Activated CD4-positive, alpha-beta memory T cell treated with anti-CD3 and anti-CD28 coated beads for 36 hours (primary cell): ENCODE measurements at places on chromosomes 12 and 14.

DNA sequence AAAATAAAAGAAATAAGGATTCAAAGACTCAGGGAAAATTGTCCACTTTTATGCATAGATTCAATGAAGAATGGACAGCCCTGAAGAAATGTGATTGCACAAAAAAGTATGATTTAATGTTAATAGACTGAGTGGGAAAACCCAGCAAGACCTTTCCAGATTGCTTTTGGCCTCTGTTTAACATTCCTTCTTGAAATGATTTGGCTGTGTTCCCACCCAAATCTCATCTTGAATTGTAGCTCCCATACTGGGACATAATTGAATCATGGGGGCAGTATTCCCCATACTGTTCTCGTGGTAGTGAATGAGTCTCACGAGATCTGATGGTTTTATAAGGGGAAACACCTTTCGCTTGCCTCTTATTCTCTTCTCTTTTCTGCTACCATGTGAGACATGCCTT lies 1316.9 kb upstream of the SEL1L start:
- no peak for DNase-seq

GRCh38 chr12:133165776-133166175 lies 15.5 kb upstream of the ZNF268 start:
- DNase-seq = no peak

DNA sequence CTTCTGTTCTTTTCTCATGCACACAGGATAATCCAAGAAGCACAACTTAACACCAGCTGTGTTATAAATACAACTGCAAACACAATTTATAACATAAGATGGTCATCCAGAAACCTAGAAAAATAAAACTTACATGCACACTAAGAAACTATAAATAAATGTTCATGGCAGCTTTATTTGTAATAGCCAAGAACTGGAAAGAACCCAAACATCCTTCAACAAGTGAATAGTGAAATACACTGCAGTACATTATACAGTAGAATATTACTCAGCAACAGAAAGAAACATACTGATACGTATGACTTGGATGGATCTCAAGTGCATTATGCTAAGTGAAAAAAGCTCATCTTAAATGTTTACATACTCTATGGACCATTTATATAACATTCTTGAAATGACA lies 132.7 kb downstream of the SPTSSA start:
- no peak for DNase-seq

GRCh38 chr14:25086821-25087396 lies 37.0 kb upstream of the STXBP6 start:
- DNase-seq = no peak

DNA sequence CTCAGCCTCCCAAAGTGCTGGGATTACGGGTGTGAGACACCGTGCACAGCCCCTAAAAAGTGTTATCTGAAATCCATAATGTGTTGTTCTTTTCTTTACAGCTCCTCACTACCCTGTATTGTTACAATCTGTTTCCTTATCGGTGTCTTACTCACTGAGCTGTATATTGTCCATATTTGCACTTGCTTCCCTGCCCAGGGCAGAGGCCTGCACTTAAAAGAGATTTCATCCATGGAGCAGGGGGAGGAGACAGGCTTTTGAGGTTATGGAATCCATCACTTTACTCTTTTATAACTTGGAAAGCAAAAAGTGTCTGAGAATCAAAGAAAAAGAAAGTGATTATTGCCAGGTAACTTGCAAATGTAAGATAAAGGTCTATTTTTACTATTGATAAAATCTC lies 251.0 kb downstream of the DIO2 start:
- no peak for DNase-seq

DNA sequence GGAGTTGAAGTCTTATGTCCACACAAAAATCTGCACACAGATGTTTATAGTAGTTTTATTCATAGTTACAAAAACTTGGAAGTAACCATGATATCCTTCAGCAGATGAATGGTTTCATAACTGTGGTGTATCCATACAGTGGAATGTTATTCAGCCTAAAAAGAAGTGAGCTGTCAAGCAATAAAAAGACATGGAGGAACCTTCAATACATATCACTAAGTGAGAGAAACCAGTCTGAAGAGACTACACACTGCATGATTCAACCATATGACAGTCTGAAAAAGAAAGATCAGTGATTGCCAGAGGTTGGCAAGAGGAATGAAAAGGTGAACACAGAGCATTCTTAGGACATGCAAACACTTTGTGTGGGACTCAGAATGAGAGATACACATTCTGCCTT lies 18.6 kb upstream of the IFNG start:
- no peak for DNase-seq

DNA sequence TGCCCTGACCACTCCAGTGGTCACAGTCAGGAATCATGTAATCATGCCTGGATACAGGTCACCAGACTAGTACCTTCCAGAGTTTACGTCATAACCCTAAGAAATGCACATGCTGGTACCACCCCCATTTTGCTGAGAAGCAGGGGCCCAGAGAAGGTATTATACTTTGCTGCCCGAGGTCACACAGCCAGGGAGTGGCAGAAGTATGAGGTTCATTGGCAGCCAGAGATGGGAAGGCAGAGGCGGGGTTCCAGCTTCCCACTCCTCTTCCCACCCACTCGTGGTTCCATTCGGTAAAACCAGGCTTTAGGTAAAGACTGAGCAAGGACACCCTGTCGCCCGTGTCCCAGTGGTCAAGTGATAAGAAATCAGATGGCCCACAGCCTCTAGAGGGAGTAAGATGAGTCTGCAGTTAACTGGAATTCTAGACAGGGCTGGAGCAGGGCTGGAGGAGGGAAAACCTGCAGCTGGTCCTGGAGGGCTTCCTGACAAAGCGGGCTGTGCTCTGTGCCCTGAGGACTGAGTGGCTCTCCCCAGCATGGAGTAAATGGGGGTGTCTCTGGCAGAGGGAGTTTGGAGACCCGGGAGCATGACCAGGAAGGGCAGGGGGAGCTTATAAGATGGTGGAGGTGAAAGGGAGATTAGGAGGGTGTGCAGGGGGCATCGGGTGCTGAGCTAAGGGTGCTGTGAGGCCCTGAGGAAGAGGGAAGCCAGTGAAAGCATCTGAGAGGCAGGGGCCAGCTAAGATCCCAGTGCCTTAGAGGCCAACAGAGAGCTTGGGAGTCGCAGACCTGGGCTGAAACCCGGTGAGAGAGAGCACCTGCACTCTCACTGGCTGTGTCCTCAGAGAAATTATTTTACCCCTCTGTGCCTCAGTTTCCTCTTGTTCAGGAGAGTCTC lies 5.7 kb downstream of the FAM222A start:
- DNase-seq = no peak

DNA sequence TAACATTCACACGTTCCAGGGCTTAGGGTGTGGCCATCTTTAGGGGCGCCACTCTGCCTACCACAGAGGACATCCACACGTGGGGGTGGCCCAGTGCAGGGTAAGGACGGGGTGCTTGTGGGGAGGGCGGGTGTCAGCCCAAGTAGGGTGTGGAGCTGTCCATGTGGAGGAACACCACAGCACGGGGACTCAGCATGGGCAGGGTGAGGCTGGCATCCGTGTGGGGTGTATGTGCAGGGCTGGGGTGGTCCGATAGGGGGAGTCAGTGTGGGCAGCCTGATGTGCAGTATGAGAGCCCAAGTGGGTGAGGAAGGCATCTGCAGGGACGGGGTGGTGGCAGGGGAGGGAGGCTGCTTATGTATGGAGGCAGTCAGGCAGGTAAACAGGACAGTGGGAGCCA lies 17.7 kb downstream of the PSMC1 start:
- no peak for DNase-seq

- no peak for DNase-seq
Measured at GRCh38 chr14:52244997-52245396, 22.5 kb upstream of the PTGDR start.

- DNase-seq = no peak
Measured at GRCh38 chr12:3336606-3337311, 154.2 kb upstream of the PRMT8 start.

- no peak for DNase-seq
Measured at GRCh38 chr12:14113031-14113430, 131.6 kb upstream of the GRIN2B start.

DNA sequence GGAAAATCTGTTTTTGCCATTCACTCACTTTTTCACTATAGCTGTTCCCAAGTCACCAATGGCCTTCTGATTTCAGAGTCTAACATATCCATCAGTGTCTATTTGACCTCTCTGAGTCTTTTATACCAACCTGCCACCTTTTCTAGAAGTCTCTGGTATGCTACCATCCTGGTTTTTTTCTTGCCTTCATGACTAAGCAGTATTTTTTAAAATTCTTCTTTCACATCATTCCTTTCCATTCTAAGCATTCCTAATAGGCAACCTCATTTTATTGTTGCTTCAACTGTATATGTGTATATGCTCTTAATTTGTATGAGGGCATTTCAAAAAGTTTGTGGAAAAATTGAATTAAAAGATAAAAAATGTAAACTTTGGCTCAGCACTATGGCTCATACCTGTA lies 5.0 kb downstream of the IRAK4 start:
- DNase-seq = no peak

GRCh38 chr12:85461127-85461526 lies 181.1 kb downstream of the ALX1 start:
- no peak for DNase-seq

DNA sequence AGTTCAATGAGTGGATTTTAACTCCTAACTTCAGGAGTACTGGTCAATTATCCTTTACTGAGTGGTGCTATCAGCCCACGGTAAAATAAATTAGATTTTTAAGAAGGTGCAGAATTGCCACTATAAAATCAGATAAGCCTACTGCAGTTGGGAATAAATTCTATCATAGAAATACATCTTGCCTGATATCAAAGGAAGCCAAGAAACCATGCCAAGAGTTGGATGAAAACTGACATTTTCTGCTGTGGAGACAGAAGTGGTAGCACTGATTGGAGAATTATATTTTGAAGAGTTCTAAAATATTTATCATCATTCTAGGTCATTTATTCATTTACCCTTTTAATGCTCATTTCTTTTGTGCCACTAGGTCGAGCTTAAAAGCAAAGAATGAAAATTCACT lies 465.1 kb downstream of the APAF1 start:
- DNase-seq = no peak

DNA sequence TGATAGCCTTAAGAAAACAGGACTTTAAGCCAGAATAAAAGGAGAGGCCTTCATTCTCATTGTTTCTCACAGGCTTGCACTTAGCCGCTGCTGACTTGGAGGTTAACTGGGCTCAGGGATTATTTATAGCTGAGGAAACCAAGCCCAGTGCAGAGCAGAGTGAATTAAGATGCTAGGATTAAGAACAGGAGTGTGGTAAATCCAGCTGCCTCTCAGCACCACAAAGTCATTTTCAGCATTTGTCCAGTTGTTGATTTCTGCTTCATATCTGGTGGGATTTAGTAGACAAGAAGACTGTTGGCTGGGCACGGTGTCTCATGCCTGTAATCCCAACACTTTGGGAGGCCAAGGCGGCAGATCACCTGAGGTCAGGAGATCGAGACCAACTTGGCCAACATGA lies 14.3 kb upstream of the KRT73 start:
- no peak for DNase-seq

DNA sequence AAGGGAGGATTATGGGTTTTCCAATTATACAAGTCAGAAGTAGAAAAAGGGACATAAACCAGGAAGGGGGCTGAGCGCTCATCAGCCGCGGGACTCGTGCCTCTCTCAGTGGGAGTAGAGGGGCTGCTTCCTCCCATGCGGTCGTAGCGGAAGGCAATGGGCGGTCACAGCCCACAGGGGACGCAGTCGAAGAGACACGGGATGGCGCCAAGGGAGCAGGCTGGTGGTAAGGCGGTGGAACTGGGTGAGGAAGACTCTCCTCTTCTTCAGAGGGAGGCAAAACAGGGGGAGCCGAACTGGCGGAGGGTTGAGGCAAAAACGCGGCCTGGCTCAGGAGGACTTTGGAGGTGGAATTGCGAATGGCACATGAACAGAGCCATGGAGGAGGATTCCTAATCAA lies 677.7 kb downstream of the TMEM121 start:
- no peak for DNase-seq

DNA sequence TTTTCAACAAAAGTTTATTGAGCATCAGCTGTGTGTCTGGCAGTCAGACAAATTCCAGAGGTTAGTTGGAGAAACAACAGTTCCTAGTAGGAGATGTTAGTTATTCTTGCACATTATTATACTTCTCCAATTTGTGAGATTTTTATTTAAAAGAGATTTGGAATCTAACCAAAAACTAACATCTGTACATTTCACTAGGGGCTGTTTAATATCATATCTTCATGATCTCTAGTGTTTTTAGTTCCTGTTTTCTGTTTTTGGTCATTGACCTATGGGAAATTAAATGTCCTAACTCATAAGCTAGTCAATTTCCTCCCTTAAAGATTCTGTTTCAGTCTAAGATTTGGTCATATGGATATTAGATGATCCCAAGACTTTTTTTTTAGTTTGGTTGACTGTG lies 34.1 kb upstream of the KLHDC2 start:
- DNase-seq = no peak

DNA sequence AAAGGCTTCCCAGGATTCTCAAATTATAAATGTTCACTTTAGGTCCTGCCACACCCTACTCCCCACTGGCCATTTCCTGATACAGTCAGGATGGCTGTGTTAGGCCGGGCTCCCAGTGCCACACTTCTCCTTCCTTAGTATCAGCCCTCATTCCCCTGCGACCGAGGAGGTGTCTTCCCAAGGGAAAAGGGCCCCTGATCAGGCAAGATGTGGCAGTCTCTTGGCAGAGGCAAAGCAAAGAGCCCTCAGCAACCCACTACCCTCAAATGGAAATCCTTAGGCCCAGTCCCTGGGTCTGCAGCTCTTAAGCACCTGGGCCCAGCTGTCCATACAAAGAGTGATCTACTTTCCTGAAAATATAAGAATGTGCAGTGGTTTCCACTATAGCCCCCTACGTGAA lies 96.5 kb upstream of the VASH1 start:
- DNase-seq = no peak

DNA sequence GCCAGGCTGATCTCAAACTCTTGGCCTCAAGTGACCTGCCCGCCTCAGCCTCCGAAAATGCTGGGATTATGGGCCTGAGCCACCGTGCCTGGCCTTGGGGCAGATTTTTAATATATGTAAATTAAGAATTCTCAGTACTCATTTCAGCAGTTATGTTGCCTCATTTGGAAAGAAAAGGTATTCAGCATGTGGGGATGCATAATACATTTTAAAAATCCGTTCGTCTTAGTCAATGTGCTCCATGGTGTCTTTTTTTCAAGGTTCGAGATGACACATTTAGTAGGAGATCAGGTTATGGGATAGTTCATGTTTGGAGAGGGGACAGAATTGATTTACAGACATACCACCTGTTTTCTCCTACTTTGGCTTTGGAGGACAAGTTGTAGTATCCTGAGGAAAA lies 10.2 kb downstream of the SYNE2 start:
- DNase-seq = no peak
